ENCODE measurements at places on chromosomes 6 and 20.

DNA sequence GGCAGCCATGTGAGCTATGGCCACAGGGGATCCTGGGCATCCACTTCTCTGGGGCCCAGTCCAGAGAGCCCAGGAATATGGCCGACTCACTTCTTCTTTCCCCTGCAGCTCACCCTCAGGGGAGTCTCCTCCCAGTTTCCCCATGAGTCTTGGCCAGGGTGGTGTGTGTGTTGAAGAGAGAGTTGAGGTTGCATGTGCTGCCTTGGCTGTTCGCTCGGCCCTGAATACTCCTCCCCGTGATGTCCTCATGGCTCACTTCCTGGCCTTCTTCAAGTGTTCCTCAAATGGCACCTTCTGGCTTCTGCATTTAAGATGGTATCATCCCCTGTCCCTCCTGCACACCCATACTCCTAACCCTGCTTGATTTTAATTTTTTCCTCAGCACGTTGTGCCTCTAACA, 3.2 kb upstream of the TREML1 start:
- no peak for DNase-seq

DNA sequence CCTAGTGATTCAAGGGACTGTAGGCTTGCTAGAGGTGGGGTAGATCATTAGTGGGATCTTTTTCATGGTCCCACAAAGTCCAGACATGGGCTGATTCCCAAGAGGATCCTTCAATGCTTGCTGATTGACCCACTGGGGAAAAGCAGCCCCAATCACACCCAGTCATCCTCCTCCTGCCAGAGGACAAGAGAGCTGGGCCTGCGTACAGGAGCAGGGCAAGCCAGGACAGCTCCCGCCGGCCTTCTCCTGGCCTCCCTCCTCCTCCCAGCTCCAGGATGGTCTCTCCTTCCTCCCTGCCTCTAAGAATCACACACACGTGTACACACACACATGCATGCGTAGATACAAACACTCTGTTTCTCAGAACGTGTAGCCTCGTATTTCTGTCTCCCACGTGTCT, 27.0 kb downstream of the KCNK15 start:
- no peak for DNase-seq

DNA sequence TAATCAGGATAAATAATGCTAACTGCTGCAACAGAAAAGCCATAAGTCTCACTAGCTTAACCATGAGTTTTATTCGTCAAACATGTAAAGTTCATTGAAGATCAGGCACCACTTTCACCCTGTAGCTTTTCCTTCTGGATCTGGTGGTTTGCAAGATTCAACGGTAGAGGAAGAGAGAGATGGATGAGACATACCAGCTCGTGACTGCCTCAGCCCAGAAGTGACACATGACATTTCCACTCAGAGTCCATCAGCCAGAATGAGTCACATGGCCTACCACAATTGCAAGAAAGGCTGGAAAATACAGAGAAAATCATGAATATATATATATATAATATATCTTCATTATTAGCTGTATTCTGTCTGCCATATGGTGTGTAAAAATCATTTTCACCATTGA, 29.0 kb downstream of the SPTLC3 start:
- DNase-seq, result no peak

- DNase-seq, result no peak
These were observed 34.2 kb downstream of the TUBB2B start for GRCh38 chr6:3193102-3193849.

DNA sequence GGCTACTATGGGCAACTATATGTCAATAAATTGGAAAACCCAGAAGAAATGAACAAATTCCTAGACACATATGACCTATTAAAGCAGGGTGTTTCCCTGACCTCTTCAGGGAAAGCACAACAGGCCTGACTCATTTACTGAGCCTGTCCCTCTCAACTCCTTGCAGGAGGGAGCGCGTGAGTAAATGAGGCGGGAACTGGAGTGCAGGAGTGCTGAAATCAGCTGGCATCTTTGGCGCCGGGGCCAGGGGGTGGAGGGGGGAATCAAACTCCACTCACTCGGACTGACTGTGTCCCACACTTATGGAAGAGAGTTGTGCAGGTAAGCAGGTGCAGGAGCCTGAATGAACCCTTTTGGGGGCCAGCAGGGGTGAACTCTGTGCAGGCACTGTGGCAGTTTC, 671.2 kb upstream of the PTCHD4 start:
- no peak for DNase-seq

- no peak for DNase-seq
These were observed 98.5 kb upstream of the SCGN start for GRCh38 chr6:25553502-25553901.

GRCh38 chr6:150194195-150194594, 51.4 kb downstream of the PPP1R14C start:
- DNase-seq, result no peak

DNA sequence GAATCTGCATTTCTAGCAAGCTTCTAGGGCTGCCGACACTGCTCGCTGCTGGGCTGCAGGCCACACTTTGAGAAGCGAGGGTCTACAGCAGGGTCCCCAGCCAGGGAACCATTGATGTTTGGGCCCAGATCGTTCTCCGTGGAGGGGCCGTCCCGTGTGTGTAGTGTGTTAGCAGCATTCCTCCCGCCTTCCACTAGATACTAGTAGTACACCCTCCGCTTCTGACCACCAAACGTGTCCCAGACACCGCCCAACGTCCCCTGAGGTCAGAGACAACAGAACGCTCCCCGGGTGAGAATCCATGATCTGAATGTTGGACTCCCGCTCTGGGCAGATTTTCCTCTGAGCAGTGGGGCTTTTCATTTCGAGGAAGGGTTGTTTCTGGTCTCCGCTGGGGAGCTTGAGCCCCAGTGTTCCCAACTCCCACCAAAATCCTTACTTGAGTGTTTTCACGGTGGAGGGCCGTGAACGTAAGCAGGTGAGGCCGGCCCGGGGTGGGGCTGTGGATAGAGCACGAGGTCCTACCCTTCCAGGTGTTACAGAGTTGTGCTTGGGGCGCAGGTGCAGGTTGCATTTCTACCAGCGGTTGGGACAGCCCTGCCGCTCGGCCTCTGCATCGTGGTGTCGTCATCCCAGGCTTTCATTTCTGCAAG, 124.6 kb downstream of the SYCP2 start:
- no peak for DNase-seq

DNA sequence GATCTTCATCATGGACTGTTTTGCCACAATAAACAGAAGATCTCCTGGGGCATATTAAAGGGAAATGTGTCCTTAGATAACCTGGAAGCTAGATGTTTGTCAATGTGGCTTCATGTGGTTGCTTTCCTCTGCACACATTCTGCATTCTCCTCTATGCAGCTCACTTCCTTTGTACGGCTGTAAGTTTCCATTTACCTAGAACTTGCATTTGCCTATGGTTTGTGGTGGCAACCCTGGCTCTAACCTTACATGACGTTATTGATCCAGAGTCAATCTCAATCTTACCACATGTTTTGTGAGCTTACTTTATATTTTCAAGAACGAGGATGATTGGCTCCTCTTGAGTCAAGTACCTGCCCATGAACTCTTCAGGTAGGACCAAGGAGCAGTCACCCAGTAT, 863.1 kb downstream of the MAFB start:
- DNase-seq, result peak; percentile 82

DNA sequence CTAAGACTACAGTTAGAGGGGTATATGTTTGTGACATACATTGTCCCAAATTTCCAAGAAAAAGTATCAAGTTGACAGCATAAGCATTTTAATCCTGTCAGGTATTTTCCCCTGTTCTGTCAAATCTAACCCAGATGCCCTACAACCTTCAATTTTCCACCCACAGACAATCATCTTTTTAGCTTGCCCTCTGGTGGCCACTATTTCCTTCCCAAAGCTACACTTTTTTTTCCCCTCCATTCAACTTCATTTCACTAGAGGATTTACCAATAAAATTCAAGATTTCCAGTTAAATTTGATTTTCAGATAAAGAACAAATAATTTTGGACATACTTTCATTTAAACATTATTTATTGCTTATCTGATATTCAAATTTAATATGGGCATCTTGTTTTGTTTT, 286.6 kb downstream of the TENT5A start:
- peak; percentile 22 for DNase-seq

- no peak for DNase-seq
These were observed 35.2 kb downstream of the NCR2 start for GRCh38 chr6:41370488-41371111.

- no peak for DNase-seq
These were observed 7.1 kb downstream of the MAP3K5 start for GRCh38 chr6:136784910-136785746.

GRCh38 chr20:11008444-11009033, 334.7 kb upstream of the JAG1 start:
- no peak for DNase-seq

GRCh38 chr6:119137194-119138072, 59.0 kb upstream of the FAM184A start:
- DNase-seq, result no peak

DNA sequence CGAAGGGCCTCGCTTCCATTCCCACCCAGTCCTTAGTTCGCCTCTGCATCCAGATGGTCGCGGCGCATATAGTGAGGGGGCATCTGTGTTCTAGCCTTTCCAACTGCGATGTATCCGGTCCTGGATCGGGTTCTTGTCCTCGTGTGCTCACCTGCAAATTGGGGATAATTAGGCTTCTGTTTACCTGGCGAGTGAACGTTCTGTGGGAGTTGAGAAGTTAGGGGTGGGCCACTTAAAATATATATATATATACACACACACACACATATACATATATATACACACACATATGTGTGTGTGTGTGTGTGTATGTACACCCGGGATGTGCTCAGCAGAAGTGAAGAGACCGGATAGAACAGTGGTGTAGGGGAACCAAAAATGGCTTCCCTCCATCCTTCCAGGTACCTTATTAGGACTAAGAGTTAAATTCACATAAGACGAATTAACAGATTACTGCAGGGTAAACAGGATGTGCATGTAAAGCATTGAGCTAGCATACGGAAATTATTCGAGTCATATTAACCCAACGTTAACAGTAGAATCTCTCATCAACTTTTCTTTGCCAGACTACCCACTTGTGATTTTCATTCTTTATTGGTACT, 537 bp downstream of the CSTF1 start:
- DNase-seq, result no peak

DNA sequence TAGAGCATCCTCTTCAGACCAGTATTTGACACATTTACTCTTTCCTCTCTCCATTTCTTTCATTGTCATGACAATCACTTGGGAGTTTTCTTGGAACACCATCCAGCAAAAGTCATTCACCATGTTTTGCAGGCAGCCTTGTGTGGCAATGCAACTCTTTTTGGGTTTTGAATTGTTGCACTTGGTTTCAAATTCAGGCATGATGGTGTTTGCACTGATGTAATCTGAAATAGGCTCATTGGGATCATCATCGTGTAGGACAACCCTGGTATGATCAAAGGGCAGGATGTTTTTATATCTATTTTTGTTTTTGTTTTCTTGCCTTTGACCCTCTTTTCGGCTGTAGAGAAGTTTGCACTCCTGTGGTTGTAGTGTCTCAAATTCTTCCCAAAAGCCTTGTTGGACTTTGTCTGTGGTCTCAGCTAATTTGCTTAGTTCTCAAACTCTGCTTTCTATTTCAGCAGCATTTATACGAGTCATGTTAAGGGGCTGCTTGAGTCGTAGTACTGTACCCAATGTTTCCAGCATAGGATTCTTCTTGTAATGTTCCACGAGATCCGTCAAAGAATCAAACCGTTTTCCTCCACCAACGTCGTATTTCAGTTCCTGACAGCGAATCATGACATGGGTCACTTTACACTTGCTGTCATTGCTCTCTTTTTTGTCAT, 160.8 kb upstream of the TNFAIP3 start:
- DNase-seq, result no peak

- no peak for DNase-seq
These were observed 338.2 kb upstream of the PREP start for GRCh38 chr6:105740946-105741645.

GRCh38 chr6:5746053-5746758, 260.5 kb downstream of the NRN1 start:
- DNase-seq, result no peak

DNA sequence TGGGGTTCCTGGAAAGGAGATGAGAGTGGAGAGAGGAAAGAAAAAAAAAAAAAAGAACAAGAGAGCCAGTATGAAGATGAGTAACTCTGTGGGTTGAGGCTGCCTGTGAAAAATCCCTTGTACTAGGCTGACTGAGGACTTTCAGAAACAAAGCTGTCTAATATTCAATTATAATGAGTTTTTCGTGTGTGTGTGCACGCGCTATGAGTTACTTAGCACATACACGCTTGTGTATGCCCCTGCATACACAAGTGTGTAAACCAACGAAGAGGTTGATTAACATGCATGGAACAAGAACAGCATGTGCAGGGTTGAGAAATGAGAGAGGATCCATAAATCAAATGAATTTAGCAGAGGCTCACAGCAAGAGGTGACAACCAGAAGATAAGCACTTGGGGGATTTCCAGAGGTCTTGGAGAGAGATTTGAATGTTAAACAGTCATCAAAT, 4.8 kb upstream of the RBPJL start:
- no peak for DNase-seq

- no peak for DNase-seq
These were observed 42.6 kb downstream of the RNF144B start for GRCh38 chr6:18429655-18430297.

DNA sequence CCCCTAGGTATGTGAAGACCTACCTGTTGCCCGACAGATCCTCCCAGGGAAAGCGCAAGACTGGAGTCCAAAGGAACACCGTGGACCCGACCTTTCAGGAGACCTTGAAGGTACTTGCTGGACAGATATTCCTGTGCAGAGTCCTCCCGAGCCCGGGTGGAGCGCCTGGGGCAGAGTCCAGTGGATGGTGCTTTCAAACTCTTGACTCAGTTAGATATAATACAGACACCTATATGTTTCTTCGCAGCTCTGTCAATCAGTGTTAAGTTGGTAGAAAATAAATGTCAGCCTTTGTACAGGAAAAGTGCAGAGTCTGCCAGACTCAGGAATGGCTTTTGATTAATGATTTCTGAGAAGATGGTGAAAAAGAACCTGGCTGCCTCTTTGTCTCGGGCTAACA, 67.2 kb downstream of the EZR start:
- DNase-seq, result no peak

DNA sequence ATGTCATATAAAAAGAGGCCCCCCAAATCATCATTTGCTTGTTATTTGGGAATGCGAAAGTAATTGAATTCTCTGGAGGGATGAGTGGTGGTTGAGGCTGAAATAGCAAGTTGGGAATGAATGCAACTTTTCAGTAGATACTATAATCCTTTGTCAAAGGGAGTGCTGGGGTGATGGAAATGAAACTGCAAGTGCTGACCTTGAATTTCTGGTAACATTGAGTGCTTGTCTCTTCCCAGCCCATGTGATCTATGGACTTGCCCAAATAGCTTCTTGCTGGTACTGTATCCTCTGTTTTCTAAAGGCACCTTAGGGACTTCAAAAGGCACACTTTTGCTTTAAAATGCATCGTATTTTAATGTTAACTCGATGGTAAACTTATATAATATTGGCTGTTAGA, 14.8 kb downstream of the PAQR8 start:
- no peak for DNase-seq

- DNase-seq, result no peak
These were observed 111.7 kb upstream of the FAM184A start for GRCh38 chr6:119190176-119190575.

DNA sequence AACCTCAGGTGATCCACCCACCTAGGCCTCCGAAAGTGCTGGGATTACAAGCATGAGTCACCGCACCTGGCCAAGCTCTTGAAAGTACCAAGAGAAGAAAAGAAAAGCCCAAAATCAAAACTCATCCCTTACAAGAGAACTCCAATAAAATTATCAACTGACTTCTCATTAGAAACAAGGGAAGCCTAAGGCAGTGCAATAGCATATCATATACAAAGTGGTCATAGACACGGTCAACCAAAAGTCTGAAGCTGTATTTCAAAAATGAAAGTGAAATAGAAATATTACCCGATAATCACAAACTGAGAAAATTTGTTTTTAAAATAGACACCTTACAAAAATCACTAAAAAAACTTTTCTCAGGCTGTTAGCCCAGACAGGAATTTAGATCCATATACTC, 1321.1 kb upstream of the GJE1 start:
- no peak for DNase-seq

All from SW480 (cell line).